NCI-H2029 treated with DMSO at 0.1 percent for 48 hours (cell line): ENCODE measurements at places on chromosomes 5 and 9.

DNA sequence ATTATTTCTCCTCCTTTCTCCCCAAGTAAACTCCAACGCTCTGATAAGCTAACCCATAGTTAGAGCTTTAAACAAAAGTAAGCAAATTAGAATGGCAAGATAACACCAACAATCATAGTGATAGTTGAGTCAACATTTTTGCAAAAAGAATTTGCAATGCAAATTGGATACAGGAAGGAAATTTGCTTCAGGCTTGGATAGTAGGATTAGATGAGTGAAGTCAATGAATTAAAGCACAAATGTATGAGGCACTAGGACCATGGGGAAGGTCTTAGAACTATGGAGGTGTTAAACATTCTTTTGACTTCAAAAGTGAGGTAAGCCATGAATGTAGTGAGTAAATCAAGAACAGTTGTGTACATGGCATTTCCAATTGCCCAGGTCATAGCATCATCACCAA lies 289.8 kb upstream of the GRAMD2B start:
- DNase-seq, result no peak

DNA sequence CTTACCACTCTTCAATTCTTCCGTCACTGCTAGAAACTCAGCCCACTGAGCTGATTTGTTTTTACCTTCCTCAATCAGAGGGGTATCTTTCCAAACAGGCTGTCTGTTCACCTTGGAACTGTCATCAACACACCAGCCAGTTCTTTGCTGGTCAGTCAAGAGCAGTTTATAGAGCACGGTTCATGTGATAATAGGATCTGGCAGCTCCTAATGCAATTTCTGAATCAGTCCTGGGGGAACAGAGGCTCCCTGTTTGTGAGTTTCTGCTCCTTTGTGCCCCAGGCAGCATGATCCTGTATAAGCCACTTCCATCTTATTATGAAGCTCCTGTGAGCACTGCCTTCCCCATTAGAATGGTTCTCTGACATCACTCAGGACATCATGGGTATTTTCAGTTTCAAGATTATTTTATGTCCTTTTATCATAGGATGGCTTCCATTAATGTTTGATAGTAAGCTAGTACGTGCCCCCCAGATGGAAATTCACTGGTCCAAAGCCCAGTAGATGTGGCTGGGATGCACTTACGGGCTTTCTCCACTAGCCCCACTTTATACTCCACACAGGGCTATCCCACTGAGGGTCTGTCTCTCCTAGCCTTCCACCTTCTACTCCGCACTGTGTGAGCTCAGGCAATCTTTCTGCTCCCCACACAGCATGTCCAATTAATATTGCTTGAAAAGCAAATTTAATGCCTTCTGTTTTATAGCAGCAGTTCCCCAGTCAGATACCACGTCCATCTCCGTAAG lies 85.5 kb upstream of the SPIN1 start:
- DNase-seq, result no peak

- no peak for DNase-seq
Measured at GRCh38 chr5:17670353-17670752, 36.1 kb downstream of the TAF11L14 start.

GRCh38 chr9:78609450-78609849 lies 312.5 kb downstream of the PSAT1 start:
- DNase-seq, result no peak

DNA sequence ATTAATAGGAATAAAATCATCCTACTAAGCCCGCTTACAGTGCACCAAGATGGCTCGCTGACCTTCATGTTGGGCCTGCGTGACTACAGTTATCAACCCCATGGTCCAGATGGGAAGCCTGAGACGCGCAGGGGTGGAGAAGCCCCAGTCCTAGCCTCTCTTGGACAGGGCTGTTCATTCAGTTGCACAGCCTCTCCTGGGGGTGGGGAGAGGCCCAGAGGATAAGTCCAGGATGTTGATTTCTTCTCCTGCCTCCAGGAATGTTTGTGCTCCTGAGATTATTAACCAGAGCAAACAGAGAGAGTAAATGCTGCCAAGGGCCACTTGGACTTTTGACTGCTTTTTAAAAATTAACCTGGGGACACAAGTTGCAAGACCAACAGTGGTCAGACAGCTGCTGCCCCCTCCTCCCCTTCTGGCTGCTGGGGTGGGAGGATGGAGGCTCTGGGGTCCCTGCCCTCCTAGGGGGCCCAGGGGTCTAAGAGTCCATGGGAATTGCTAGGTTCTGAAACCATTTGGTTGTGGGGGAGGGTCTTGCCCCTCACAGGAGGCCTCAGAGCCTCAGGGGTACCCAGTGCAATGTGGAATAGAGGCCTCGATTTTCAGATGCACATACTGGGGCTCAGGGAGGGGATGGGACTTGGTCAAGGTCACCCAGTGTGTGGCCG lies 2.8 kb upstream of the AMBP start:
- no peak for DNase-seq
